ENCODE measurements at places on chromosomes 13 and 19. TPM values are rescaled to one million over a fixed set of nuclear protein-coding genes. Genes with fewer than 3 reads are reported as not detected.

FOSB gene
- 0.26 TPM for total RNA-seq

DNA sequence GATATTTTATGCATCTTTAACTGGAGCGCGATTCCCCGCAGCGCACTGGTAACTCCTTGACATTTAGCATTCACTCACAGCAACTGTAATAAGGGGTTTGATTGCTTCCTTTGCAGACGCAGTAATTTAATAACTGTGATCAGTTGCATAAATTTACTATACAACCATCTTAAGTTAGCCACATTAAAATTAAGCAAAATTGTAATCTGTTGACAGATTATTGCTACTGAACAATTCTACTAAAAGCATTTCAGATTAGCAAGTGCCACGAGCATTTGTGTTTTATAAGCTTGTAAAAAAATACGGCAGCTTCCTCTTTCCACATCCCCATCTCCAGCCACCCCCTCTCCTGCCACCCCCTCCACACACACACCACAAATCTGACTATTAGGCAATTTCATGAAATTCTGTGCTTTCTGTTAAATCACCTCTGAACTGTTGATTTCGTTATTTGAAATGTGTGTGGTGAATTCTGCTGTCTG, 44.4 kb downstream of the TSHZ3 start:
- H3K4me3 ChIP-seq, result no peak overlapping the region
- H3K36me3 ChIP-seq, result no peaks in the 10 kb centered on the region
- no peak for DNase-seq
- H3K27ac ChIP-seq, result no peak overlapping the region
- no peaks in the 10 kb centered on the region for H3K27me3 ChIP-seq

DNA sequence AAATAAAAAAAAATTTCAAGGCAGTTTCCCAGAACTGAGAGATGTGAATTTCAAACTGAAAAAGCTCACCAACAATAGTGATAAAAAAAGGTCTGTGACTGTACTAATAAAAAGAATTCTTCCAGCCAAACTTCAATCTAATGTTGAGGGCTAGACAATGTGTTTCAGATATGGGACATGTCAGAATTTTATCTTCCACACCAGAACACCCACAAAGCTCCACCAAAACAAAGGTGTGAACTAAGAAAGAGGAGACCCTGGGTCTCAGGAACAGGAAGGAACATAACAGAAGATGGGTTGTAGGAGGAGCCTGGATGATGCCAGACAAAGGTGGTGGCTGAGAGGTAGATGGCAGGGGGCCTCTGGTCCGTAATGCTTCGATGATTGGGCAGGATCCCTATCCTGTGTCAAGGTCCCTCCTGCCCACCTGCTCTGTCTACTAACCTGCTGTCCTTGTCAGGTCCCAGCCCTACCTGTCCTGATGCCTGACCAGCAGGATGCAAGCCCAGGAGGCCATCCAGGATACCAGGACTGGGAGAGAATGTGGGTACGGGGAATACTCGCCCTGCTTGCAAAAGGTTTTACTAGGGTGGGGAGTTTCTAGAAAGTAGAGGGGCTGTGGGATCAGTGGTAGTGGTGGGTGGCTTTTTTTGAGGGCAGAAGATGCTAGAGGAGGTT, 4.5 kb downstream of the MZF1 start:
- DNase-seq, result no peak
- H3K4me3 ChIP-seq, result peak overlapping the region; percentile 69
- H3K36me3 ChIP-seq, result peaks cover 5% of the 10 kb centered on the region

KLF5 gene
- total RNA-seq, result 0.68 TPM

- H3K27ac ChIP-seq, result no peak overlapping the region
- H3K36me3 ChIP-seq, result no peaks in the 10 kb centered on the region
- H3K4me1 ChIP-seq, result no peaks in the 10 kb centered on the region
These were observed 149.5 kb upstream of the TSHZ3 start for GRCh38 chr19:31498781-31499180.

DNA sequence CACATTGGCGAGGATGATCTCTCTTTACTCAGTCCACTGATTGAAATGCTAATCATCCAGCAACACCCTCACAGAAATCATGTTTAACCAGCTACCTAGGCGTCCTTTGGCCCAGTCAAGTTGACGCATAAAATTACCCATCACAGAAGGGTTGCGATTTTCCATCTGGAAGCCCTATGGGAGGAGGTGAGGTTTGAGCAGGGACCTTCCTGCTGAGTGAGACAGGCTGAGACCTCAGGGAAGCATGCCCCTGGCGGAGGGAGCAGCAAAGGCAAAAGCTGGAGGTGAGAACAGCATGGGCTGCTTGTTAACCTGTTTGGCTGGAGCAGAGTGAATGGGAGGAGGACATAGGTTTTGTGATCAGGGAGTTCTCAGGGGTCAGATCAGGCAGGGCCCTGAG, 7.3 kb downstream of the TTC9B start:
- H3K36me3 ChIP-seq, result peaks cover 4% of the 10 kb centered on the region
- H3K4me3 ChIP-seq, result no peak overlapping the region
- DNase-seq, result no peak
- no peaks in the 10 kb centered on the region for H3K4me1 ChIP-seq
- H3K27ac ChIP-seq, result no peak overlapping the region
- H3K27me3 ChIP-seq, result peaks cover 14% of the 10 kb centered on the region

DNA sequence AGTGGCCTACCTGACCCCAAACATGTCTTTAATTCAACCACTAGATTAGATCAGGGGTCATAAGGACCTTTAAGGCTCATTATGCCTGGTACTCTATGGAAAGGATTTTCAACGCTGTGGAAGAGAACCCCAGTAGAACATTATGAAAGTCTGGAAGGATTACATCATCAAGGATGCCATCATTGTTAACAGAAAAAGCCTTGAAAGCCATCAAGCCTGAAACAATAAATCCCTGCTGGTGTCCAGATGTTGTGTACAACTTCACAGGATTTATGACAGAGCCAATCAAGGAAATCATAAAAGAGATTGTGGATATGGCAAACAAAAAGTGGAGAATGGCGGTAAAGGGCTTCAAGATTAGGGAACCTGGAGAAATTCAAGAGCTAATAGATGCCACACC, 59.7 kb downstream of the NAA16 start:
- H3K4me3 ChIP-seq, result no peak overlapping the region
- H3K27ac ChIP-seq, result no peak overlapping the region
- no peaks in the 10 kb centered on the region for H3K27me3 ChIP-seq
- peaks cover 46% of the 10 kb centered on the region for H3K36me3 ChIP-seq
- no peaks in the 10 kb centered on the region for H3K4me1 ChIP-seq

Measured in neural crest cell (in vitro differentiated cells).